Non-pigmented ciliary epithelial cell (primary cell): ENCODE measurements at places on chromosomes 6 and 20.
A peak's percentile ranks its signal among the peaks of the same experiment; 100 is the strongest.

GRCh38 chr6:98653179-98653578, 181.2 kb upstream of the POU3F2 start:
- no peak for DNase-seq

- no peak for DNase-seq
Measured at GRCh38 chr20:44020406-44021148, 105.9 kb downstream of the TOX2 start.

- no peak for DNase-seq
Measured at GRCh38 chr6:51099201-51099600, 280.5 kb downstream of the TFAP2B start.

DNA sequence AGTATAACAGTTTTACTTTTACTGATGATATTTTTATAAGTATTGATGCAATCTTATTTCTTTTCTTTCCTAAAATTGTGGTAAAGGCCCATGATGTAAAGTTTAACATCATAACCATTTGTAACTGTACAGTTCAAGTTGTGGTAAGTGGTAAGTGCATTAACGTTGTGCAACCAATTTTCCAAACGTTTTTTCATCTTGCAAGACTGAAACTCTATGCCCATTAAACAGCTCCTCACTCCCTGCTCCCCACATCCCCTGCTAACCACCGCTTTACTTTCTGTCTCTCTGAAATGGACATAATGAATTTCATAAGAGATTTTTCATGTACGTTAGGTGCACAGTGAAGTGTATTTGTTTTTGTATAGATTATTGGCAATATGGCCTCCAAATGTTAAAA, 106.0 kb downstream of the PACRG start:
- no peak for DNase-seq

GRCh38 chr20:56511926-56512325, 12.6 kb upstream of the FAM209A start:
- DNase-seq = no peak

DNA sequence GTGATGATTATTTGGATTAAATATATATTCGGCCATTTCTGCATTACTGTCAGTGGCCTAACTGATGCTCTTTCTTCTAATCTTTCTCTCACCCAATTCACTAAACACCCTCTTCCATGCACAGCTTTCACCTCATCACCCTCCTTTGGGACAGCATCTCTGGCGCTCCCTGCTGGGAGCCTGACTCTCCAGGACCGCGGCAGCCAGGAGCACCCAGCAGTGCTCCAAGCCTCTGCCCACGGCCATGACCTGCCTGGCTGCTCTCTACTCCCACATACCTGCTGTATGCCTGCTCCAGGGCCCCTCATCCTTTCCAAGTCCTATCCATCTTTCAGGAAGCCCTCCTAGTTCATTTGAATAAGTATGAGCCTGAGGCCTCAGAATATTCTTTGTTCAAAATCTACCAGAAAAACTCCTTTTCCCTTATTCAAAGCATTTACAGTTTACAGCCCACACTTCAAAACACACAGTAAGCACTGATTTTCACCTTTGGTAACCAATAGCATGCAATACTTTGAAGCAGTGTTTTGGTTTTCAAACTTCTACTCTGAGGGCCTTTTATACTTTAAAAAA, 15.2 kb downstream of the CTCFL start:
- no peak for DNase-seq

DNA sequence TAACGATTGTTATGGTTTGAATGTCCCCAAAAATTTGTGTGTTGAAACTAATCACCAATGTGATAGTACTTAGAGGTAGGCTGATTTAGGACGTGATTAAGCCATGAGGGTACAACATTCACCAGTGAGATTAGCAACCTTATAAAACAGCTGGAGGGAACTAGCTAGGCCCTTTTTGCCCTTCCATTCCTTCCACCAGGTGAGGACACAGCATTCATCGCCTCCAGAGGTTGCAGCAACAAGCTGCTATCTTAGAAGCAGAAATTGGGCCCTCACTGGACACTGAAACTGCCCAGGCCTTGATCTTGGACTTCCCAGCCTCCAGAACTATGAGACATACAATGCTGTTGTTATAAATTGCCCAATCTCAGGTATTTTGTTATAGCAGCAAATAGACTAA, 340.7 kb upstream of the JARID2 start:
- no peak for DNase-seq

DNA sequence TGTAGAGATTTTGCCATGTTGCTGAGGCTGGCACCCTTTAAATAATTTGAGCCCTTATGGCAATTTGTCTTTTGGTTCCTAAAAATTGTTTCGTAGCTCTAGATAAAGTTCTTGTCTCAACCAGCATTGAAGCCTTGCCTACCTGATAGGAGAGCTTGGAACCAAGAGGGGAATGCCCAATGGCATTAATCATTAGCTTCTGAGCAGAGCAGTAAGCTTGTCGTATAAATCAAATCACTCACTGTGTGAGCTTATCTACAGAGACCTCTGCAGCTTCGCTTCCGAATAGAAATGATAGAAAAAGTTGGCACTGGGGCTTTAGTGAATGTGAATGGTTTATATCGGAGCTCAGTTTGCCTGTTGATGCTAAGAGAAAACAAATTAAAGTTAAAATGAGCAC, 10.7 kb downstream of the ANKRD6 start:
- no peak for DNase-seq

DNA sequence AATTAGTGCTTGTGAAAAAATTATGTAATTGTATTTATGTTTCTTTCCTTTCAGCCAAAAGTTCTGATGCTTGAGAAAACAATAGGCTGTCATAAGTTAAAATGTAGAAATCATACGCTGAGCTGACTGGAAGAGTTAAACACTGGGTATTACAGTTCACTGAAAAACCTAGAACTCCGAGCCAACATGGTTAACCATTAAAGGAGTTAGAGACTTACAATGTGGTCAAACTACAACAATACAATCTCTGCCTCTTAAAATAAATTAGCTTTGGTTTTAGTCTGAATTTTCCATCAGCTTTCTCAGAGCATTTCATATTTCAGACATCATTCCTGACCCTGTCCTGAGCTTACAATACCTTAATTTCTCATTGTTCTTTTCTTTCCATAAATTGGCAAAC, 91.0 kb downstream of the COL12A1 start:
- DNase-seq = no peak

- DNase-seq = peak; percentile 100
Measured at GRCh38 chr6:136014454-136015437, 163.2 kb downstream of the PDE7B start.

DNA sequence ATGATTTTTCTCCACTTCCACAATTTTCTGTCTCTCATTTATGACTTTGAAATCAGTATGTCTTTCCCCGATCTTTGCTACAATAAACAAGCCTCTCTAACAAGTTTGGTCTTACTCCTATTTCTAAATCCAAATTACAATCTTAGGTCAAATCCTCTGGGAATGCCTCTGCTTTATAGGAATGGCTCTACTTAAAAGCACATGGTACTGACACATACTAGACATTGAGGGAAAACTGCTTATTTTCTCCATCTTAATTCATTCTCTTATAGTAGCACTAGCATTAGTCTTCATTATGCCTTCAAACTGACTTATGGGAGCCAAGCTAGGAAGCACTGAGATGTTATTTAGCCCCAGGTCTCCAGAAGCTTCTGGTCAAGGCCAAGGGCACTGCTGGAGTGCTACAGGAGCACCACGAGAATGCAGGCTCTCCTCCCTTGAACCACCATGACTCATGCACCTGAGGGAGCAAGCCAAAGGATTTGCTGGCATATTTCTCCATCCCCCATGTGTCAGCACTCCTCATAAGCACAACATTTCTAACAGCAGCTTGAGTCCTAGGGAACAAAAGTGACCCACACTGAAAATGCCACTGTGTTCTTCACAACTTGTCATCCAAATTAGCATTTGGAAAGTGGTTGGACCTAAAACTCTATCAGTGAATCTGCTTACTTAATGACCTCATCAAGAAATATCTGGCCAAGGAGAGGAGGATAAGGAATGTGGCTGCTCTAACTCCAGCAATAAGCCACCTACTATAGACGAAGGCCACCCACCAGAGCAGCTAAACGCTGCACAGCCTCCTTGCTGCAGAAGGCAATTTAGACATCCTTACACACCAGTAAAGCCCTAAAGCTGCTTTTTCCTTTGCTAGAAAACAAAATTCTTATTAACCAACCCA, 156.8 kb upstream of the KCNQ5 start:
- DNase-seq = peak; percentile 28

DNA sequence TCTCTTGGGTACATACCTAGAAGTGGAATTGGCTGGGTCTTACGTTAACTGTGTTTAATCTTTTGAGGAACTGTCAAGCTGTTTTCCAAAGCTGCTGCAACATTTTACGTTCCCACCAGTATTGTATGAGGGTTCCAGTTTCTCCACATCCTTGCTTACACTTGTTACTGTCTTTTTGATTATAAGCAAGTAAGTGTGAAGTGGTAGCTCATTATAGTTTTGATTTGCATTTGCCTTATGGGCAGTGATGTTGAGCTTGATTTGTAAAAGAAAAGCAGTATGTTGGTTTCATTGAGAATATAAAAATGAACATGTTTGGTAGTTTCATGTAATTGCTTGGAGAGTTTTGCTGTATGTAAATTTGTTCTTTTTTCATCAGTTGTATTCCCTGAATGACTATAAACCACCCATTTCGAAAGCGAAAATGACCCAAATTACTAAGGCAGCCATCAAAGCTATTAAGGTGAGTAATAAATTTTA, 40.4 kb downstream of the SCAF8 start:
- no peak for DNase-seq

- no peak for DNase-seq
Measured at GRCh38 chr6:150314230-150315188, 54.3 kb upstream of the IYD start.

- no peak for DNase-seq
Measured at GRCh38 chr6:41424370-41425058, 89.1 kb downstream of the NCR2 start.

DNA sequence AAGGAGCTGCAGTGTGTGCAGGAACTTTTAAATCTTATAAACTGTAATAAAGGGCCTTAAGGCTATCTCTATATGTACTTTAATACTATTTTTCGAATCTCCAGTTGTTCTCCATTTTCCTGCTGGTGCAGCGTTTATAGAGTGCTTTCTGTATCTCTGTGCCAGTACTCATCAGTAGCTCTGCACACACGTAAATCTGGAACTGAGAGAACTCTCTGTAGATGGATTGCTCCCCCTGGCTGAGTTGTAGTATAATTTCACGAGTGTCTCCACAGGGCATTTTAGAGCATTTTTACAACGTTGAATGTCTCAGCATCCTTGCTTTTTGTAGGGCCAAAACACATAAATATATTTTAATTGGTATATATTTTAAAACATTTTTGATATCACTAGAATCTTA, 256.5 kb downstream of the TRDN start:
- peak; percentile 1 for DNase-seq

DNA sequence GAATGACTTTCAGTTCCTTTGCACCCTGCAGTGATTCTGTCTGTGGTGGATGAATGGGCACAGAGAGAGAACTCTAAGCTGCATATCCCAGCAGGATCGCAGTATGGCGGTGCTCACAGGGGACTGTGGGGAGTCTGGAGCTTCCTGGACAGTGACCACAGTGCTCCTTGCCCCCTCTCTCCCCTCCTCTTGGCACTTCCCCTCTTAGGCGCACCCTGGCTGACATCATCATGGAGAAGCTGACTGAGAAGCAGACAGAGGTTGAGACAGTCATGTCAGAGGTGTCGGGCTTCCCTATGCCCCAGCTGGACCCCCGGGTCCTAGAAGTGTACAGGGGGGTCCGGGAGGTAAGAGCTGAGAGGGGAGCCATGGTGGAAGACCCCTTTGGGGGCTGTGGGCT, 8.6 kb downstream of the BYSL start:
- no peak for DNase-seq

- no peak for DNase-seq
Measured at GRCh38 chr20:40499391-40499790, 189.6 kb downstream of the MAFB start.

GRCh38 chr6:53718597-53719460, 53.3 kb upstream of the KLHL31 start:
- DNase-seq = no peak

GRCh38 chr6:73234733-73235132, 9.4 kb upstream of the KHDC1L start:
- peak; percentile 50 for DNase-seq

- DNase-seq = no peak
Measured at GRCh38 chr6:115443825-115444478, 616.7 kb downstream of the FRK start.

- peak; percentile 46 for DNase-seq
Measured at GRCh38 chr6:23180504-23181293, 611.3 kb downstream of the HDGFL1 start.

GRCh38 chr6:2578767-2579166, 172.0 kb downstream of the MYLK4 start:
- DNase-seq = no peak

GRCh38 chr6:149270616-149271015, 46.9 kb upstream of the TAB2 start:
- DNase-seq = no peak

DNA sequence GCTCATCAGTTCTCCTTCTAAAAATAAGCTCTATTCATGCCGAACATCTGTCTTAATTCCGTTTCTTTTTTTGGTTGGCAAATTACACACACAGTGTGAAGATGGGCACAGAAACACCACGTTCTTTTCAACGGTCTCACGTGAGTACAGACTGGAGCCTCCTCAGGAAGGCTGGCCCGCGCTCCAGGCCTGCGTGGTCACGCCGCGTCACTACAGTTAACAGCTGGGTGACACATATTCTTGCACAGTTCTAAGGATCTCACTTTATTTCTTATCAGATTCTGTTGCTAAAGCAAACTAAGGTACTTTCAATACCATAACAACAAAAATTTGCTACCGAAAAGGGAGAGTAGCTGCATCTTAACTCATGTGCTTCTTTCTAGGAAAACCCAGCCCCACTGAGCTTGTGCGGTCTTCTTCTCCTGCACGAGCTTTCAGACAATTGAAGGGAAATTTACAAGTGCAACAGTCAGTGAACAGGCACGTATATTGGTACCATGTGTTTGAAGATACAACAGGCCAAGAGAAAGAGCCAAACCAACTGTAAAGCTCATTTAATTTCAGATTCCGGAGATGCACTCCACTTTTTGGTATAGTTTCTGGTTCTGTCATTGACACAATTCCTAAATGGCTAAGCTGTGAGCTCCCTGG, 55.6 kb upstream of the MPC1 start:
- DNase-seq = no peak

DNA sequence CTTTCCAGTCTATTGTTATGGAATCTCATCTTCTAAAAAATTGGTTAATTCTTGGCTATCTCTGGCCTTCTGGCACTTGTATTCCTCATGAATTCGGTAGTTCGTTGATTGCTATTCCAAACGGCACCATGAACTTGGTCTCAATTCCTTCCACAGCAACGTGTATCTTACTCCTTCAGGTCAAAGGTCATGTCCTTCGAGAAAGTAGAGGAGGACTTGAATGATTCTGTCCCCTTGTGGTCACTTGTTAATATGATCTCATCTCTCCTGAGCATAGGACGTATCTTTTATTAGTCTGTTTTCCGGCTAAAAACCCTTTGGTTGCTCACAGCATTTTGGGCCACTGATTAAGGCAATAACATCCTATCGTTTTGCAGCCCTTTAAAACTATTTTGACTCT, 9.4 kb downstream of the TLDC2 start:
- no peak for DNase-seq

DNA sequence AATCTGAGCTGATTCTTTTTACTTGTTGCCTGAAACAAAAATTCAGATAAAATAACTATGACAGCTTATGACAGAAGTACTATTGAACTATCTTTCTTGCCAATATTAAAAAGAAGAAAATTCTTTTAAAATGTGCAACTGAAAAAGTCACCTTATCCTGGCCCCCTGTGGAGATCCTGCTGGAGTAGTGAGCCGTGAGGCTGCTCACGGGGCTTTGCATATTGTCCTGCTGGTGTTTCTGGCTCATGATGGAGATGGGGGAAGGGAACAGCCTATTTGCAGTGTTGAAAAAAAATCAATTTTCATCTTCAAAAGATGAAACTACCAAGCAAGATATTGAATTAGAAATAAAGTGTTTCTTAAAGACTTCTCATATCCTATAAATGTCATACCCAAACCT, 216.0 kb downstream of the SAMD5 start:
- DNase-seq = no peak
